ENCODE measurements at places on chromosomes 1 and 21.

DNA sequence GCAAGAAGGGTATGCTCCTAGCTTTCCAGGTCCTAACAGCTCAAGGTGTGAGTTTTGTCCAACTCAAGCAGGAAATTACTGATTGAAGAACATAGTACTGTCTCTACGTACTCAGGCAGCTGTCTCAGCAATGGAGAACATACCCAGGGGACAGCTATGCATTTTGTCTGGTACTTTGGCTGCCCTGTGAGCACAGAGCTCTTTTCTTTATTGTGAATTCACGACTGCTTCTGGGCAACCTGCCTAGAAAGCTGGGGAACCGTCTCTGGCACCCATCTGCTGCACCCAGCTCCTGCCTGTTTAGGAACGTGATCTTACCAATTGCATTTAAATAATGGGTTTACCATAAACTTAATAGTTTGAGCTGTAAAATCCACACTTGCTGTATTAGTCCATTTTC, 258.1 kb downstream of the HHAT start:
- peak; percentile 47 for DNase-seq

DNA sequence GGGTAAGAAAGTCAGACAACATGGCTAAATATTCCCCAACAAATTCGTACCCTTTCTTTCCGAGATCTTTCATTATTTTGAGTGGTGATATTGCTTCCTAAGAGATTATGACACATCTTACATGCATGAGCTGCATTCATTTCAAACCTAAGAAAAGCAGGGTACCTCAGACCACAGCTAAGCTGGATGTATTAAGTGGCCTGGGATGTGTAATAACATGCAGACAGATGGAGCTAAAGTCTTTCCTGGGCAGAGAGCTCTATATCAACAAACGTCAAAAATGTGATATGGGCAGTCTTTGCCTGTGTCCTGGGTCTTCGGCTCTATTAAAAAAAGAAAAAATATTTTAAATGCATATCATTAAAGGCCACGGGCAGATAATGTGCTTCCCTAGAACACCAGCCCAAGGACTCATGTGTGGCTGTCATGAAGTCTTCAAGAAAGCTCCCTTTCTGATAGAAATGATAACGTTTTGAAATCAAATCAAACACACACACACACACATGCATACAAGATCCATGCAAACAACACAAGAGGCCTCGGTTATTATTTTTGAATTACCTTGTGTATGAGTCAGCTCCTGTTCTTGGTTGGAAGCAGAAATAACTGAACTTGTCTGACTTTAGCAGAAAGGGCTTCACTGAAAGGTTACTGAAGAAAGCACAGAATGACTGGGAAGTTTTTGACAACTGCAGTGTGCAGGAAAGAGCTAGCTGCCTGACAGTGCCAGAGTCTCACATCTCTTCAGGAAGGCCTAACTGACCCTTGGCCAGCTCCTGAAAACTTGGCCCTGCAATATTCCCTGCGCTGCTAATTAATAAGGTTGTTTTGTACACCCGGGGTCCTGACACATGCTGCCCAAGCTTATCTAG, 231.2 kb downstream of the DSCAM start:
- DNase-seq, result no peak

- DNase-seq, result peak; percentile 53
These were observed 31.0 kb downstream of the SLC45A1 start for GRCh38 chr1:8348777-8349472.

- DNase-seq, result no peak
These were observed 68.8 kb upstream of the LYST start for GRCh38 chr1:235935235-235936225.

DNA sequence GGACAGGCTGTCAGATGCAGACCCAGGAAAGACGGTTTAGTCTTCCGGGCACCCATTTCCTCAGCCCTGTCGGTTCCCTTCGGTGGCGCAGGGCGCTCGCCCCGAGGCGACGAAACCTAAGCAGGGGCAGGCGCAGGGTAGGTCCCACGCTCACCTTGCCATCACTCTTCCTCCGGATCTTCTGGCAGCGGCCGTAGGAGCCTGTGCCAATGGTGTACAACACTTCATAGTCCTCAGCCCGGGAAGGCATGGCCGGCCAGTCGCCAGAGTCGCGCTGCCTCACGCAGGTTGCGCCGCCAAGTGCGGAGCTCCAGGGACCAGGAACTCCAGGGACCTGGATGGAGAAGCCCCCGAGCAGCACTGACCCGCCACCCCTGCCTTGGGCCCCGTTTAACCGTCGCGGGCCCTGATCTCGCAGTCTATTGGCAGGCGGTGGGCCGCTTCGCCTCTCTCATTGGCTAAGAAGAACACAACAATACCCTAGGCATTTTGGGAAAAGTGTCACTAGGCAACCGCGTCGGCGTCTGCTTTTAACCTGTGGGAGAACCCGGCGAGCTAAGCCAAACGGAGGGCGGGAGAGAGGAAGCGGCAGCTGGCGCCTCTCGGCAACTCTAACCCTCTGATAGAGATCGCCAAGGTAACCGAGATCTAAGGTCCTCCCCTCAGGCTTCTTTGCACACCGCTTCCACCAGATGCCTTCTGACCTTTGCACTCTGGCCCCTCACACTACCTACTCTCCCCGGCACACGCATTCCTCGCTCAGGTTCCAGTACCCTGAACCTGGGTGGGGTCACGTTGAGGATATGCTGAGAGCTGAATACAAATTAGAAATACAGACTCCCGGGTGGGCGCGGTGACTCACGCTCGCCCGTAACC, at the start of gene NEK2:
Gene NEK2 (minus strand): TSS at position 392 of the 876 bp plus-strand sequence. CDS start 142 bp downstream, at position 250.
- peak; percentile 85 for DNase-seq

DNA sequence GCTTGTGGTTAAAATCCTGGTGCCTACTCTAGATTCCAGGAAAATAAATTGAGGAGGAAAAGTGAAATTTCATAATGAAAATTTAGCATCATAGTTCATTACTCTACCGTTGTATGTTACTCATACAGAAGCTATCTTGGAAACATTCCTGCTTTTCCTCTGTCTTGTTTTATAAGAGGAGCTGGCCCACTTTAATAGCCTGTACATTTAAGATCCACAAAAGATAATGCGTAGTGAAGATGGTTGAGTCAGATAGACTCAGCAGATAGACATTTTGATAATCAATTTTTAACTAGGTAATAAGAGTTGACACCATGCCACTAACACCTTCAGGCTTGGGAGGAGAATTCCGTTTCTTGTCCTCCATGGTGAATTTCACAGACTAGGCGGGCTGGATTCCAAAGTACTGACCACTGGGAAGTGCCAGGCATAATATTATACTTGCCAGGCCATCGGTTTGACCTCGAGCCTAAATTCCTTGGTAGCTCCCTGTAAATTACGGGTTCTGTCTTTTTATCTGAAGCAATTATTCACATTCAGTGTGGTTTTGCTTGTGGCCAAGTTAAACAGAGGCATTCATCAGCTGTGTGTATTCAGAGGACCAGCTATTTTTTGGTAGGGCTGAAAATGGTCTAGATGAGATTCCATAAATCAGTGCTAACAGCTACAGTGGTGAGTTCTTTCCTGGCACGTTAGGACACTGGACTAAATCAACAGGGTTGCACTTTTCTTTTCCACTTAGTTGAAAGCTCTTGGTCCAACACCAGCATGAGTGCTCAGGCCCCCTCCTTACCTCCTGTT, 111.9 kb upstream of the KAZN start:
- DNase-seq, result peak; percentile 98

DNA sequence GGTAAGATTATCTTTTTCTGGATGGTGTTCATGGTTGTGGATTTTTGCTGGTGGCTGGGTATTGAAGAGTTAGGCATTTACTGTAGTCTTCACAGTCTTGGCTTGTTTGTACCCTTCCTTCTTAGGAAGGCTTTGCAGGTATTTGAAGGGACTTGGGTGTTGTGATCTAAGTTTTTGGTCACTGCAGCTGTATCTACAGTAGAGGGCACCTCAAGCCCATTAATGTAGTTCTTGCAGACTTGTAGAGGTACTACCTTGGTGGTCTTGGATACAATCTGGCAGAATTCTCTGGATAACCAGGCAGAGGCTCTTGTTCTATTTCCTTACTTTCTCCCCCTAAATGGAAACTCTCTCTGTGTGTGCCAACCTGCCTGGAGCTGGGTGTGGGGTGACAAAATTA, 155.8 kb upstream of the BRINP3 start:
- no peak for DNase-seq

GRCh38 chr1:243267471-243267880, 11.6 kb downstream of the SDCCAG8 start:
- DNase-seq, result no peak

- DNase-seq, result no peak
These were observed 429.4 kb upstream of the TMPRSS15 start for GRCh38 chr21:18832950-18833349.
